Left cardiac atrium (tissue), 4 donors: ENCODE measurements at places on chromosomes 1 and 21. TPM values are rescaled to one million over a fixed set of nuclear protein-coding genes. Genes with fewer than 3 reads are reported as not detected.

- no peak for DNase-seq
Observed at GRCh38 chr1:24545662-24546061, 10.2 kb upstream of the NCMAP start.

DNA sequence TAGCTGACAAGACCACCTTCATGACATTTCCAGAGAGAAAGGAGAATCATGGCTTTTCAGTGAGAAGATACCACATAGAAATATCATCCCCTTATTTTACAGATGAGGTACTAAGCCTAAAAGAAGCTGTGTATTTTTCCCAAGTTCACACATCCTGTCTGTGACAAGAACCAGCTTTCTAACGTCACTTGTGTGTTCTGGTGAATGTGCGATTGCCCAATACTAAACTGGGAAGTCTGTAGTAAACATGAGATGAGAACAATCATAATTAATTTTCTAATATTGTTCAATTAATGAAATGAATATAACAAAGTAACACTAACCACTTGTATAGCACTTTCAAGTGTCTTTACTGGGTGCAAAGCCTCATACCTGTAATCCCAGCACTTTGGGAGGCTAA lies 46.0 kb downstream of the PTGER3 start:
- DNase-seq = no peak

Gene NCF2
- total RNA-seq = 16.0 TPM

DNA sequence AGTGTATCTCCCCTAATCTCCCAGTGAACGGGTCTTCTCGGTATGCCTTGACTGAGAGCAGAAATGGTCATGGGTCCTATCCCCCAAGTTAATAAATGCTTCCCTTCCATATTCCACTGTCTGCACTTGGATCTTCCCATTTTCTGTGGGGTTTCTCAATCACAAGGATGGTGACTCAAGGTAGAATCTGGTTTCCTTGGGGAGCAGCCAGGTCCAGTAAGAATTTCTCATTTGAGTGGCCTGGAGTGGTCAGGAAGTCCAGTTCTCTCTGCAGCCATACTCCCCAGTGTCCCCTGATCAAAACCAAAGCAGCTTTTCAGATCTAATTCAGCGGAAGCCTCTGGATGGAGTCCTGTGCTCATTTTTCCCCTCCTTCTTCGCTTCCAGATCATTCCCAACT lies 14.8 kb upstream of the SLC27A3 start:
- DNase-seq = no peak

GRCh38 chr1:29833581-29833980 lies 597.3 kb downstream of the PTPRU start:
- DNase-seq = no peak

Gene DNASE2B
- not detected for total RNA-seq

Gene FAM131C
- total RNA-seq = 3.2 TPM

DNA sequence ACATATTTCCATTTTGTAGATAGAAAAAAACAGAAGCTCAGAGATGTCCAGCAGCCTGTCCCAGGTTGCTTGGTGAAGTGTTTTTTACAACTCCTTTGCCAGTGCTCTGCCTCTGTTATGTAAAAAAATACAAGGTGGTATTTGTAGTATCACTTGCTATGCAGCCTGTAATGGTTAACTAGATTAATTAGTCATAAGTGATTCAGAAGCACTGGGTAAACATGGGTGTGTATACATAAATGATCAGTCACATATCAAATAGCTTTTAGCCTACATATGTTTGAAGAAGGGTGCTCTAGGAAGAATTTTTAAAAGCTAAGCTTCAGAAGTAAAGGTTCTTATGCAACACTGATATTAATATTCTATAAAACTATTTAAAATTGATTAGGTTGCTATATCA lies 70.0 kb upstream of the MAGI3 start:
- DNase-seq = no peak

- DNase-seq = no peak
Observed at GRCh38 chr1:145901312-145902021, 8.4 kb downstream of the ITGA10 start.

DNA sequence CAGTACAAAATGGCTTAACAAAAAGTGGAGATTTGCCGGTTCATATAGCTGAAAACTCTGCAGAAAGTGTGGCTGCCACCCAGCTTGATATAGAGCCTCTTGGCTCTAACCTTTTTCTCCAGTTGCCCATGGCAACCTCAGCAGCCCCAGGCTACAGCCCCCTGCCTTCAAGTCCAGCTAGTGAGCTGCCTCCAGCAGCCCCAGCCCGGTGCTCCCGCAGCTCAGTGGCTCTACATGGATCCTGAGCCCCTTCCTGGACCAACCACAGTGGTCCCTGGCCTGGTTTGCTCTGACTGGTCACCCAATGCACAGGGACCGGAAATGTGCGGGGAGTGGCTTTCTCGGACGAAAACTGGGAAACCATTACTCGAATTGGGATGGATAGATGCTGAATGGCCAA lies 13.3 kb upstream of the ATF3 start:
- no peak for DNase-seq

Gene PRRX1
- total RNA-seq = 38.6 TPM

Gene HIVEP3
- total RNA-seq = 7.2 TPM

GRCh38 chr1:162458236-162458635 lies 39.4 kb upstream of the UHMK1 start:
- no peak for DNase-seq
